SHP77 treated with DMSO at 0.1 percent for 48 hours (cell line): ENCODE measurements at places on chromosomes 5 and 9.

GRCh38 chr5:33321026-33321425 is 119.7 kb upstream of the TARS1 start:
- no peak for DNase-seq

DNA sequence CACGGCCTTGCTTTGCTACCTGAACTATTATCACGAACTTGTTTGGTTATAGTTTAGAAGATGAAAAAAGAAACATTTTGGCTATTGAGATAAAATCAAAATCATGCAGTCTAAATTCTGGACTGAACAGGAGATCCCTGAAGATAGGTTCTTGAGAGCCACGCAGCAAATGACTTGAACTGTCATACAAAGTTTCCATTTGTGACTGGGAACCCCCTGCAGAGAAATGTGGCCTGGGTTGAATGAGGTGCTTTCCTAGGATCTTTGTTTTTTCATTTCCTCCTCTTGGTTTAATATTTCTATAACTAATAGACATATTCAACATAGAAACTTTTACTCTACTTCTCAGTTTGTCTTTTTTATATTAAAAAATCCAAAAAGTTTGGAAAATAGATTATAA is 184.7 kb upstream of the TRPM3 start:
- DNase-seq = no peak

- DNase-seq = no peak
These were observed 1043.2 kb downstream of the CDH18 start for GRCh38 chr5:18944771-18945170.

DNA sequence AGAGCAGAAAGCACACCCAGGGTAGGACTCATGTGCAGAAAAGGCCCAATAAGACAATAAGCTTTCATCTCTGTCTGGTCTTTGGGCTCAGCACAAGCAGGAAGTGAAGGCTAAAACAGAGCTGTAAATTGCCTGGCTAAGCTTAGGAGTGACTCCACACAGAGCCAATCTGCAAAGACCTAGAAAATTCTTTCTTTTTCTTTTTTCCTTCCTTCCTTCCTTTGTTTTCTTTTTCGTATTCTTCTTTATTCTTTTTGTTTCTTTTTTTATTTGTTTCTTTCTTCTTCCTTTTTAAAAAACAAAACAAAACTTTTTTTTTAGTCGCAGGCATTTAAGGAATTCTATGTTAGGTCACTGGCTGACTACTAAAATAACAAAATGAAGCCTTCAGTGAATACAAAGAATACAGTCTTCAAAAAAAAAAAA is 12.2 kb downstream of the SLC35A4 start:
- DNase-seq = no peak

DNA sequence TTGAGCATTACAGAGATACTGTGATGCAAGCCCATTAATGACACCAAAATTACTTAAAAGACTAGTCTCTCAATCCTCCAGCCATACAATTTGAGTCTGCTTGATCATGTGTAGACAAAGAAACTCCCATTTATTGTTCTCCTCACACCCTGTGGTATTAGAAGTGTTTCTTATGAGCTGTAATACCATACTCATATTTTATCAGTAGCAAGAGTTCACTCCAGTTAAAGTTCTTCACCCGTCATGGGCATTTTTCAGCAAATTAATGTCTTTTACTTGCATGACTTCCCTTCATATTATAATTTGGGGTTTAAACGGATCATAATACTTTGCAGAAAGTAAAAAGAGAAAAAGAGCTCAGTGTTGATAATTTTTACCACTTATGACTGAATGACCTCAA is 242.9 kb downstream of the BNC2 start:
- no peak for DNase-seq

DNA sequence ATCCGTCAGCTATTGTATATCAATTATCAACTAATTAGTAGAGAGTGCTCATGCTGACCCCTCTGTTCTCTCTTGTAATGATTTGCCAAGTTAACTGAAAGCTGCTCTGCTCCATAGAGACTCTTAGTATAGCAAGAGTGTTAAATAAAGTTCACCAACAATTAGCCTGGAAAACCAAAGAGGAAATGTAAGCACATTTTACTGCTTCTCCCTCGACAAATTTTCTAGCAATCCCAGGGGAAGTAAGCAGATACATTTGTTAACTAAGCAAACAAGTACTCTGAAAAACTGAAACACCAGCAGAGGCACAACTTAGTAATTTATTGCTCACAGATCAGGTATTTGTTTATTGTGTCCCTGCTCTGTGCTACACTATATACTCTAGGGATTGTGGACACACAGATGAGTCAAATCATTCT is 162.2 kb downstream of the GLIS3 start:
- no peak for DNase-seq

GRCh38 chr9:130117816-130118632 is 54.2 kb upstream of the NCS1 start:
- no peak for DNase-seq

- DNase-seq = no peak
These were observed 11.5 kb upstream of the FAM120AOS start for GRCh38 chr9:93464876-93465275.
